ENCODE measurements at places on chromosomes 3 and 15.

- no peak for DNase-seq
These were observed 99.7 kb downstream of the VGLL4 start for GRCh38 chr3:11543948-11544387.

DNA sequence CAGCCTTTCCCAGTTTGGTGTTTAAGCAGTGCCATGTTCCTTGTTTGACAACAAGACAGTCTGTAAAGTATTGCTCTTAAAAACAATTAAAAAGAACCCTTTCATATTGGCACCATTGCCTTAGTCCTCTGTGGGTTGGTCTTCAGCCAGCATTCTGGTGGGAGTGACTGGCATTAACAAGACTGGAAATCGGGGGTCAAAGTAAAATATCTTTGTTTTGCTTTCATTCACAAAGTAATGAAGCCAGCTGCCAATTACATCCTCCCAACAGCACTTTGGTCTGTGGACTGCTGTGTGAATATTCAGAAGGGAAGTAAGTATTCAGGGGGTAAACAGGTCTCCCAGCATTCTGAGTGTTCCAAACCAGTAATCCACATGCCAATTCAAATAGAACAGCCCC lies 8.3 kb upstream of the VILL start:
- DNase-seq: no peak

DNA sequence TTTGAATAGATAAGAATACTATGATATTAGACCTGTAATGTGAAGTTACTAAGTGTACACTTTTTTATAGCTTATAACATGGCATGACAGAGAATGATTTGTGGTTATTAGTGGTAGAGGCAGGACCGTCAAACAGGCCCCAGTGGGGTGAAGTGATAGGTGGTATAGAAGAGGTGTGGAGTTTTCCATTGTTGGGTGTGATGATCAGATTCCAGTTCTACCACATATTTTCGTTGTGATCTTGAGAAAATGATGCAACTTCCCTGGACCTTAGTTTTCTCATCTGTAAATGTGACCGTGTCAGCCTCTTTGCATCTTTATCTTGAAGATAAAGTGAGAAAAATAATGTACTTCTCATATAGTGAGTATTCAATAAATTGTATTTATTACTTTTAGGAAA lies 30.3 kb upstream of the UTS2B start:
- no peak for DNase-seq

DNA sequence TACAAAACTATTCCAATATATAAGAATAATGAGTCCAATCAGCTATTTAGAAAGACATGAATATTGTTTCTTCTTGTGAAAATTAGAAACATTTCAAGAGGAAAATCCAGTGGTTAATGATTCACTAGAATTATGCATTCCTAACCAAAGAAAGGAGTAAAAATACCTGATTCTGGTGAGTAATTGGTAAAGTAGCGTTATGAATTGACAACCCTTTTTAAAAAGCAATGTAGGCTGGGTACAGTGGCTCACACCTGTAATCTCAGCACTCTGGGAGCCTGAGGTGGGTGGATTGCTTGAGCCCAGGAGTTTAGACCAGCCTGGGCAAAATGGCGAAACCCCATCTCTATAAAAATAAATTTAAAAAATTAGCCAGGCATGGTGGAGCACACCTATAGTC lies 43.3 kb downstream of the TOPAZ1 start:
- DNase-seq: no peak

- DNase-seq: no peak
These were observed 9.9 kb downstream of the IP6K2 start for GRCh38 chr3:48707157-48707556.

- peak; percentile 87 for DNase-seq
These were observed 146.2 kb upstream of the PTPRG start for GRCh38 chr3:61415201-61415600.

GRCh38 chr3:124526601-124527000 lies 203.7 kb upstream of the UMPS start:
- no peak for DNase-seq

GRCh38 chr3:43343185-43343584 lies 56.8 kb downstream of the SNRK start:
- DNase-seq: no peak

GRCh38 chr15:100671858-100672543 lies 69.6 kb downstream of the ASB7 start:
- no peak for DNase-seq

GRCh38 chr3:135944831-135945230 lies 20.7 kb upstream of the PPP2R3A start:
- DNase-seq: no peak
